ENCODE measurements at places on chromosomes 11 and 22.
A peak's percentile ranks its signal among the peaks of the same experiment; 100 is the strongest.

DNA sequence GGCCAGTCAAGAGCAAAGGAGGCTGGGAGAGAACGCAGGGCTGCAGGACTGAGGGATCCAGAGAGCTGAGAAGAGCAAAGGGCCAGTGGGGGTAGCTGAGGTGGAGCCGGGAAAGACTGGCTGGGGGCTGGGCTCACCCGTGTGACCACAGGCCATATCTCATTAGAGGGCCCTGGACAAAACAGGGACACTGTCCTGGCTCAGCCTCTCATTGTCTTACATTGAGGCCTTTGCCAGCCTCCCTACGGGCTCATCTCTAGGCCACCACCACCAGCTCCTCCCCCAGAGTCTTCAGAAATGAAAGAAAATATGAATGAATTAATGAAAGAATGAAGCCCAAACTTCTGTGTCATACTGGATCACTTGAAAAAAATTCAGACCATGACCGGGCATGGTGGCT lies 9.2 kb downstream of the RAB36 start:
- no peak for DNase-seq

- no peak for DNase-seq
Observed at GRCh38 chr11:119975561-119976152, 162.3 kb downstream of the TRIM29 start.

DNA sequence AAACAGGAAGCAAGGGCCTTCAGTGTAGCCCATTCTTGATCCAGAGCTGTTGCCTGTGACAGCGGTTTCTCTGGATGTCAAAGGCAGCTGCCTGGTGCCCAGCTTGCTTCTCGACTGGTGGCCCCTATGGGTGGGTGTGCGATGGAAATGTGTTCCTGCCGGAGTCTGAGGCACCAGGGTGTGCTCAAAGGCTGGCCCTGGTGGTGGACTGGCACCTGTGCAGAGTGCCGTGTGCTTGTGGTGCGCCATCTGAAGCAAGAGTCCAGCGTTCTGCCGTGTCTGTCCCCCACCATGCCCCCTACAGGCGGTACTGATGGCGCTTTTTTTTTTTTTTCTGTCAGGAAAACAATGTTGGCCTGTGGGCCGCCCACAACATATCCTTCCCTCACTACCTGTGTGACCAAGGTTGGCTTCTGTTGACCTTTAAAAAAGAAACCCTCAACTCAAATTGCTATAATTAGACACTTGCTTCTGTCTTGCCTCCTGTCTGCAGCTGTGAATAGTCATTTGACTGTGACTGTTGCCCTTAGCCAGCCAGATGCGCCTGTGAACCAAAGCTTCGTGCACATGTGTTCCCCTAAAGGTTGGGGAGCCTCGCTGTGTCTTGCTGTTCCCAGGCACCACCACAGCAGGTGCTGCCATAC lies 4.7 kb upstream of the RANBP1 start:
- peak; percentile 22 for DNase-seq

- no peak for DNase-seq
Observed at GRCh38 chr11:115678942-115679341, 174.7 kb upstream of the CADM1 start.

GRCh38 chr11:132538642-132539041 lies 993.7 kb downstream of the OPCML start:
- DNase-seq = no peak

DNA sequence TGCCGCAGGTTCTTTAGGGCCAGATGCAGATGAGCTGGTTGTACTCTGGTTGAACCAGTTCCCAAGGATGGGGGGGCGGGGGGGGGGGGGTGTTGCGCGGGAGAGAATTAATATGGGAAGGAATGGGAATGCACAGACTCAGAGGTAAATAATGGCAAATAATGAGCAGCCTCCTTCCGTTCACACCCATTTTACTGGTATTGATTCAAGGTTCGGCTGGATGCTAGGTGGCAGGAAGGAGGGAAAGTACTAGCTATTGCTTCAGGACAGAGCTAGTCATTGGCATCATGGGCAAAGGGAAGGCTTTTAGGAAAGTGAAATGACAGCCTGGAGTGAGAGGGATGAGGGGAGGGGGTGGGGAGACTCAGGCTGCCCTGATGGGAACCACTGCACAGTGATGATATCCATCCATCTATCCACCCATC lies at the start of gene VSTM5:
Gene VSTM5, minus strand, starts transcription at position 25 of the 425 bp plus-strand sequence. CDS start 116 bp downstream, outside the sequence.
- no peak for DNase-seq

All from AG10803 (cell line).